ENCODE measurements at places on chromosomes 12 and 14. TPM values are rescaled to one million over a fixed set of nuclear protein-coding genes. Genes with fewer than 3 reads are reported as not detected.

Gene MYH6
- not detected for total RNA-seq

Gene SPTB
- not detected for total RNA-seq

Gene ZNF664
- total RNA-seq = 43.2 TPM

Gene CELA1
- total RNA-seq = not detected

Gene NRIP2
- total RNA-seq = not detected

Gene HAL
- total RNA-seq = 0.17 TPM

Gene PPP4R4
- total RNA-seq = 0.19 TPM

DNA sequence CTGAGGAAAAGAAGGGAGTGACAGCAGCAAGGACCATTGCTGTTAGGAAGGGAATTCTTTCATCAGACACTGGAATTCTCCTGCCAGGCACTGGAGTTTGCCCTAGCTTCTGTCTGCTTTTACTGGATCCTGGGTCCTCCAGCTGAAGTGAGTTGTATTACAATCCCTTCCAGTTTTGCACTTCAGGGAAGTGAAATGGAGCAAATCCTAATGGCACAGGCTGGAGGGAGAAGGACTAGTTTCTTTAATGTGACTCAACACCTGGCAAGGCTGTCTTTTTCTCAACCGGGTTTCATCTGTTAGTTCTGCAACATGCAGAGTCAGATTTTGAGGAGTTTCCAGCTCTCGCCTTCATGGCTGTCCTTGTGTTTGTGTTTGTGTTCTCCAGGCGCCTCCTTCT, 45.8 kb downstream of the ETV6 start:
- DNase-seq = no peak

DNA sequence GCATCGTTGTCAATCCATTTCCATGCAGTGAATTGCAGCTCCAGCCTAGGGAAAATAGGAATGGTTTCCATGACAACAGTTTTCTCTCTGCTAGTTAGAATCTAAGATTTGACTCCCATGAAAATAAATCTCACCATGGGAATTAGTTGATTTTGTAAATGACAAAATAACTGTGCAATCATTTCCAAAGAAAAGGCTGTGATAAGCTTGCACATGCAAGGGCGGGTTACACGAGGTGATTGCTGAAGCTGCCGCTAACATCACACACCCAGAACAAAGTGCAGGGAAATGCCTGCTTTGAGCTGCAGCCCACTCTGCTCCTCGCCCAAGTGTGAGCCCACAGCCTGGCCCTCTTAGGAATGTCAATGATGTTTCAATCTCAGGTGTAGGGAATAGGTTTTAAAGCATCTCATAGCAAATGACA, 53.8 kb downstream of the TRIM9 start:
- no peak for DNase-seq

GRCh38 chr12:32541754-32542374, 137.2 kb upstream of the DNM1L start:
- no peak for DNase-seq

DNA sequence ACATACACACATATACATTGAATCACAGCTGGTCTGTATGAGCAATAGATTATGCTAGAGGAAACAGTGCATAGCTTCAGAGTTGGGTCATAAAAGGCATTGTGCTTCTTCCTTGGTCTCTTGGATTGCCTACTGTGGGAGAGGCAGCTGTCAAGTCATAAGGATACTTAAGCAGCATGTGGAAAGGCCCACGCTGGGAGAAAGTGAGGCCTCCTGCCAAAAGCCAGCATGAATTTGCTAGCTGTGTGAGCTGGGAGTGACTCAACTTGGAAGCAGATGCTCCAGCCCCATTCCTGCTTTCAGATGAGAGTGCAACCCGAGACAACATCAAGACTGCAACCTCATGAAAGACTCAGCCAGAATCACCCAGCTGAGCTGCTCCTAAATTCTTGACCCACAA, 311.9 kb upstream of the TBX3 start:
- peak; percentile 45 for DNase-seq

- DNase-seq = no peak
Observed at GRCh38 chr14:65336191-65336591, 76.3 kb upstream of the FUT8 start.

GRCh38 chr12:26128168-26128567, 3.3 kb upstream of the BHLHE41 start:
- DNase-seq = no peak

DNA sequence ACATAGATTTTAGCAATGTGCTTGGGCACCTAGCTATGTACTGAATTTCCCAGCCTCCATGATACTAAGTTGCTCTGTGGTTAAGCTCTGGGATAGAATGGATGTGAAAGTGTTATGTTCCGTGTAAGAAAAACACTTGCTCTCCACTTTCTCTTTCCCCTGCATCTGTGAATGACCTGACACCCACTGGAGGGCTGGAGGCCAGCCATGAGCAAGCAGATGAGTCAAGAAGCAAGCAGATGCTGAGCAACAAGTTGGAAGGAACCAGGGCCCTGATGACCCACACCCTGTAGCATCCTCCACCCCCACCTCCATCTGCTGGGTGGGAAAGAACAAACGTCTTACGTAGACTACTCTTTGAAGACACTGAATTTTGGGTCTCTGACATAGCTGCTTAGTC, 56.6 kb downstream of the EID3 start:
- DNase-seq = peak; percentile 25

- DNase-seq = peak; percentile 99
Observed at GRCh38 chr12:89544681-89545184, 18.9 kb upstream of the POC1B start.

GRCh38 chr12:123134826-123135225, 16.1 kb downstream of the PITPNM2 start:
- no peak for DNase-seq

Data from LHCN-M2 (cell line).